A549 treated with Mapracorat at 1 μM for 4 hours (cell line): ENCODE measurements at places on chromosomes 5 and 9. TPM values are rescaled to one million over a fixed set of nuclear protein-coding genes. Genes with fewer than 3 reads are reported as not detected.

The PRDM9 gene
- not detected in 5 replicates for total RNA-seq

The CCDC171 gene
- total RNA-seq = 0.26 to 0.40 TPM (median 0.37 TPM) in 5 replicates

The FBXL7 gene
- 1.2 to 1.5 TPM (median 1.5 TPM) in 5 replicates for total RNA-seq

The EFNA5 gene
- 19.2 to 24.2 TPM (median 21.4 TPM) in 5 replicates for total RNA-seq

The TEX48 gene
- total RNA-seq = not detected in 5 replicates

The ABITRAM gene
- 20.3 to 24.7 TPM (median 22.5 TPM) in 5 replicates for total RNA-seq

The TTC39B gene
- 0.91 to 1.5 TPM (median 1.2 TPM) in 5 replicates for total RNA-seq

The ASS1 gene
- total RNA-seq = 18.0 to 21.5 TPM (median 20.0 TPM) in 5 replicates

The GCNT4 gene
- 0.27 to 0.40 TPM (median 0.36 TPM) in 5 replicates for total RNA-seq

The CARD6 gene
- 2.6 to 3.5 TPM (median 3.1 TPM) in 5 replicates for total RNA-seq

The PTGES gene
- 146 to 175 TPM (median 148 TPM) in 5 replicates for total RNA-seq

The PCDHA6 gene
- total RNA-seq = 0.06 to 0.08 TPM in 2 of 5 replicates, not detected in the others

The ARSI gene
- 26.6 to 42.1 TPM (median 38.1 TPM) in 5 replicates for total RNA-seq

The VCP gene
- total RNA-seq = 257 to 280 TPM (median 275 TPM) in 5 replicates
